Stimulated activated CD8-positive, alpha-beta memory T cell treated with anti-CD3 and anti-CD28 coated beads, Interleukin-2, amount 100 ng/mL, for 1 hour (primary cell): ENCODE measurements at places on chromosomes 3 and 15.

- no peak for DNase-seq
These were observed 114.7 kb upstream of the LRTM1 start for GRCh38 chr3:55042591-55042990.

DNA sequence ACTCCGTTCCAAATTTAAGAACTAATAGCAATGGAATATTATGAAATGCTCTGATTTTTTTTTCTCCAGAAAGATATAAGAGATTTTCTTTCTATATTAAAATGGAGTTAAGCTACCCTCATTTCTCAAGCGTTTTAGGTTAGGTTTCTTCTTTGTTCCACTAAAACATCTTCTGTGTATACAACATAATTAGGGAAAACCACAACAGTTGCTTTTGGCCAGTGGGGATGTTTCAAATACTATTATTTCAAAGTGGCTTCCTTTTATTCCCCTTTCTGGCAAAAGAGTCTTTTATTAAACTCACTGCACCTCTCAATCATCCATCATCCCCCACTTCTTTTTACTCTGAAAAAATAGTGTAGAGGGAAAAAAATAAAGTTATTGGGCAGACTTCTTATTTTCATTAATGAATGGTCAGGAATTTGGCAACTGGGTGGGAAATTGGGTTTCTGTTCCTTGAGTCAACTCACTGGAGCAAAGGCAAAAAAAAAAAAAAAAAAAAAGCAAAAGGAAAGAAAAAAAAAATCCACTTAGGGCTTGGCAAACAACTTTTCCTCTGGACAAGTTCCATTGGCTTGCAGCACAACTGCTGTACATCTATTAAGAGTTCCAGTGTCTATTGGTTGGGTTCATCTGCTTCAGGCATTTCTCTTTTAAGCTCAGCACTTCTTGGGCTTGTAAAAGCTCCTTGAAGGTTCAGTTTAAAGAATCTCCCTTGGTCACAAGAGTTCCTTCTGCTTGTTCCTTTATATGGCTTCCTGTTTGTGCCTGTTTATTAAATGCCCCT is 963.4 kb downstream of the ROBO1 start:
- DNase-seq = no peak

DNA sequence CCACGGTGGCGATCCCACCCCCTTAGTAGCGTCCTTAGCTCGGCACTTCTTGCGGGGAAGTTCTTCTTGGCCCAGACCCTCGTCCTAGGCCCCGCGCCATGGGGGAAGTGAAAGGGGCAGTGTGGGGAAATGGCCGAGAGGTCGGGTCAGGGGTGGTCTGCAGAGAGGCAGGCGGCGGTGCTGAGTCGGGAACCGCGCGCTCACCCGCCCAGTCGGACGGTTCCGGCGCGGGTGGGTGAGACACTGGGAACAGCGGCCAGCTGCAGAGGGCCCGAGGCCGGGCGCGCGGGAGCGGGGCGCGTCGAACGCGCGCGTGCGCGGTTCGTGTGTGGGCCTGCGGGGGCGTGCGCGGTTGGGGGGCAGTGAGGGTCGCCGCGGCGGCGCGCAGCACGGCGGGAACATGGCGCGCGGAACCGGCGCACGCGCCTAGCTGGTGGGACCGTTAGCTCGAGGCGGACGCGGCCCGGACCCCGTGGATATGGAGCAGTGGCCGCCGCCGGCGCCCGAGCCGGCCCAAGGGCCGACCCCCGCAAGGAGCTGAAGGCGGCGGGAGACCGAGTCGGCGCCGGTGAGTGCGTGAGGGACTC is 246.9 kb downstream of the GOLGA6L6 start:
- no peak for DNase-seq

DNA sequence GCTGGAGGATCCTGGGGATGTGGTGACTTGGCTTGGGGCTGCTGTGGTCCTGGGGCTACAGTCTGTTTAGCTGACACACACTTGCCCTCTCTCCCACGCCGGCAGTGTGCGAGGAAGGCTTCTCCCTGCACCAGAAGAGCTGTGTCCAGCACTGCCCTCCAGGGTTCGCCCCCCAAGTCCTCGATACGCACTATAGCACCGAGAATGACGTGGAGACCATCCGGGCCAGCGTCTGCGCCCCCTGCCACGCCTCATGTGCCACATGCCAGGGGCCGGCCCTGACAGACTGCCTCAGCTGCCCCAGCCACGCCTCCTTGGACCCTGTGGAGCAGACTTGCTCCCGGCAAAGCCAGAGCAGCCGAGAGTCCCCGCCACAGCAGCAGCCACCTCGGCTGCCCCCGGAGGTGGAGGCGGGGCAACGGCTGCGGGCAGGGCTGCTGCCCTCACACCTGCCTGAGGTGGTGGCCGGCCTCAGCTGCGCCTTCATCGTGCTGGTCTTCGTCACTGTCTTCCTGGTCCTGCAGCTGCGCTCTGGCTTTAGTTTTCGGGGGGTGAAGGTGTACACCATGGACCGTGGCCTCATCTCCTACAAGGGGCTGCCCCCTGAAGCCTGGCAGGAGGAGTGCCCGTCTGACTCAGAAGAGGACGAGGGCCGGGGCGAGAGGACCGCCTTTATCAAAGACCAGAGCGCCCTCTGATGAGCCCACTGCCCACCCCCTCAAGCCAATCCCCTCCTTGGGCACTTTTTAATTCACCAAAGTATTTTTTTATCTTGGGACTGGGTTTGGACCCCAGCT is 2.9 kb upstream of the FES start:
- DNase-seq = no peak

GRCh38 chr15:27885201-27885600 is 213.9 kb downstream of the OCA2 start:
- no peak for DNase-seq

DNA sequence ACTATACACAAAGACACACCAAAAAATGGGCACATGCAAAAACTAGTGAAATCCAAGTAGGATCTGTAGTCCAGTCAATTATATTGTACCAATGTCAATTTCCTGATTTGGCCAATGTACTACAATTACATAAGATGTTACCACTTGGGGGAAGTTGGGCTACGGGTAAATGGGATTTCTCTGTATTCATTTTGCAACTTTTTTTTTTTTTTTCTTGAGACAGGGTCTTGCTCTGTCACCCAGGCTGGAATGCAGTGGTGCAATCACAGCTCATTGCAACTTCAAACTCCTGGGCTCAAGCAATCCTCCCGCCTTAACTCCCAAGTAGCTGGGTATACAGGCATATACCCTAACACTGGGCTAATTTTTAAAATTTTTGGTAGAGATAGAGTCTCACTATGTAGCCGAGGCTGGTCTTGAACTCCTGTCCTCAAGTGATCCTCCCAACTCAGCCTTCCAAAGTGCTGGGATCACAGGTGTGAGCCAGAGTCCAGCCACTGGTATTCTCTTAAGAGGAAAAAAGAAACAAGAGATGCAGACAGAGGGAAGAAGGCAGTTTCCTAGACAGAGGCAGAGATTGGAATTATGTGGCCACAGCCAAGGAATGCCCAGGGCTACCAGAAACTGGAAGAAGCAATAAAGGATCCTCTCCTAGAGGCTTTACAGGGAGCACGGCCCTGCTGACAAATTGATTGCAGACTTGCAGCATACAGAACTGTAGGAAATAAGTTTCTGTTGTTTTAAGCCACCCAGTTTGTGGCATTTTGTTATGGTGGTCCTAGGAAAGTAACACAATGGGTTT is 33.3 kb downstream of the TFDP2 start:
- DNase-seq = no peak

DNA sequence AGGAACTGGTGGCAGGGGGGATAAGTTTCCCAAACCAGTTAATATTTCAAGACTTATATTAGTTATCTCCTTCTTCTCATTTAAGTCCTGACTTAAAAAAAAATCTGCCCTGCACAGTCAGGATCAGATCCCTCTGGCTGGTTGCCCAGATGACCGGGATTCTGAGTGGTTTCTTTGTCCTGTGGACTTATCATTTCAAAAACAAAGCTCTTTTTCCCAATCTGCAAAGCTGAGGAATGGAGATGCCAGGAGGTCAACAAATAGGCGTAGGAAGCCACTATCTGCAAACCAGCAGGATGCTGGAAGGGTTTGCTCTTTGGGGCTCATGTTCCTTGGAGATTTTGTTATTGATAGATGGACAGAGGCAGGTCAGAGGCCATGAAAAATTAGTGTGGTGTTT is 5.8 kb downstream of the C3orf20 start:
- DNase-seq = no peak

DNA sequence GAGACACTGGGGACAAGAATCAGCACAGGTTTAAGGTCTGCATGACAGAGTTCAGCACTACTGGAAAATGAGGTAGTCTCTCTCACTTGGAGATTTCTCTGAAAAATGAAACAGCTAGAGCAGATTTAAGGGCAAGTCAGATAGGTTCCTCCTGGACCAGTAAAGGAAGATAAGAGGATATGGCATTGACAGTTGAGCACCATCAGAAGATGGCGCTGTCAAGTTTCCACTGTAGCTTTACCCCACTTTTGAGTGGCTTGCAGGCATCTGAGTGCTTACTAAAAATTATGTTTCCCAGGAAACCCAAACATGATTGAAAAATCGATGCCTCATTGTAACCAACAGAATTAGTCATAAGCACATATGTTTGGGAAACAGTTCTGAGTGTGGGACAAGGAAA is 407.2 kb upstream of the UBE2E2 start:
- DNase-seq = no peak

GRCh38 chr15:69685512-69686452 is 233.2 kb downstream of the RPLP1 start:
- DNase-seq = no peak

DNA sequence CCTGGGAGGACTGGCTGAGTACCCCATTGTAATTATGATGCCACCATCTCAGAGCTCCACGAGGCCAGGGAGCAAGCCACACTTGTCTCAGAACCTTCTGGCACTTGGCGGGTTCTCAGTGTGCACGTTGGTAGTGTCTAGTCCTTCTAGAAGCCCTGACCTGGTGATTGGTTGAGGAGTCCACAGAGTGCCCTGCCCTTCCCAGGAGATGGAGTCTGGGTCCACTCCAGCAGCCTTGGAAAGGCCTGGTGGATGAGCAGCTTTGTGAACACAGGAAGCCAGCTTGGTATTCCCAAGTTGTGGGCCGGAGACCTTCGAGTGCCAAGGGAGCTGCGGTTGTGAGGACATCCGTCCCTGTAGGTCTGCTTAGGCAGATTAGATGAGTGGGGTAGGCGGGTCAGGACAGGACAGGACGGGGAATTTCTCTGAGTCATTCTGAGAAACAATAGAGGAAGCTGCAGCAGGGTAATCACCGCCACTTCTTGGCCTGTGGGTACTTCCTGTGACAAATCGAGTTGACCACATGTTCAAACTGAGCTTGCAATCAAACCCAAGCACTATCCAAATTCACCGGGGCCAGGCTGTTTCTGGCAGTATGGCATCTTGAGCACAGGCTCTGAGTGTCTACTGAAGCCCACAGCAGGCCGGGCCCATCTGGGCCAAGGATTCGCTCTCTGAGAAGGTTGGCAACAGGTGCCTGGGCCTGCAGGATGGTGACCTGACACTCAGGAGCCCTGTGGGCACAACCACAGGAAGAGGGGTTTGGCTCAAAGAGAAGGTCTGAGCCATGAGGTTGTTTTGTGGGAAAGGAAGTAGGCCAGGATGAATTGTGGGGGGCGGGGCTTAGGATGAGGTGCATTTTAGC is 71.5 kb upstream of the PLXNA1 start:
- DNase-seq = peak; percentile 47

- DNase-seq = no peak
These were observed 437.9 kb downstream of the CNTN4 start for GRCh38 chr3:2536575-2536974.

GRCh38 chr15:39287322-39288195 is 293.3 kb upstream of the THBS1 start:
- no peak for DNase-seq

- no peak for DNase-seq
These were observed 918.4 kb downstream of the NAALADL2 start for GRCh38 chr3:175777495-175777894.

DNA sequence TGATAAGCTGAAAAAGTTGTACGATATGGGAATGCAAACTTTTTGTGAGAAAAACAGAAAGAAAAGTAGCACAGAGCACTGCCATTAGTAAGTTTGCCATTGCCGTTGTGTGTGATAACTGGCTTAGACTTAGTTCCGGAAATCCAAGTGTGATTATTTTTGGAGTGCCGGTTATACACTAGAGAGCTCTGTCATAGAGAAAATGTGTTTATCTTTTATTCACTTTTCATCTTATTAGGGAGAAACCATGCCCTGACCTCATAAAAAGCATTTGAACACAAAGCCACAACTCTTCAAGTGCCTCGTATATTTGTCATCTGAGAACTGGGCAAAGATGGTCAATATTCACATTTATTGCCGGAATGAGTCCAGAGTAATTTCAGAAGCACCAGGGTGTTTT is 36.1 kb downstream of the CTDSPL start:
- DNase-seq = no peak

DNA sequence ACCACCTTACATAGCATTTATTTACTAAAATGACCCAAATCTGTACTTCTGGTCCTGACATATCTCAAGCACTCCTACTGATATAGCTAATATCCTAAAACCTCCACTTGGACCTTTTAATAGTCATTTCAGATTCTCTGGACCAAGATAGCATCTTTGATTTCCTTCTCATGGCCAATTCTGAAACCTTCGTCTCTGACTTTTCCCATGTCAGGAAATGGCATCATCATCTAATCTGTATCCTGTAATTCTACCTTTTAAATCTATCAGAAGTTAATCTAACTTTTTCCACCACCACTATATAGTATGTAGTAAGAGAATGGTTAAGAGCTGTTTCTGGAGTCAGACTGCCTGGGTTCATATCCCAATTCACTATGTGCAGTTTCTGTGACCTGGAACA is 16.2 kb downstream of the STX19 start:
- DNase-seq = no peak

DNA sequence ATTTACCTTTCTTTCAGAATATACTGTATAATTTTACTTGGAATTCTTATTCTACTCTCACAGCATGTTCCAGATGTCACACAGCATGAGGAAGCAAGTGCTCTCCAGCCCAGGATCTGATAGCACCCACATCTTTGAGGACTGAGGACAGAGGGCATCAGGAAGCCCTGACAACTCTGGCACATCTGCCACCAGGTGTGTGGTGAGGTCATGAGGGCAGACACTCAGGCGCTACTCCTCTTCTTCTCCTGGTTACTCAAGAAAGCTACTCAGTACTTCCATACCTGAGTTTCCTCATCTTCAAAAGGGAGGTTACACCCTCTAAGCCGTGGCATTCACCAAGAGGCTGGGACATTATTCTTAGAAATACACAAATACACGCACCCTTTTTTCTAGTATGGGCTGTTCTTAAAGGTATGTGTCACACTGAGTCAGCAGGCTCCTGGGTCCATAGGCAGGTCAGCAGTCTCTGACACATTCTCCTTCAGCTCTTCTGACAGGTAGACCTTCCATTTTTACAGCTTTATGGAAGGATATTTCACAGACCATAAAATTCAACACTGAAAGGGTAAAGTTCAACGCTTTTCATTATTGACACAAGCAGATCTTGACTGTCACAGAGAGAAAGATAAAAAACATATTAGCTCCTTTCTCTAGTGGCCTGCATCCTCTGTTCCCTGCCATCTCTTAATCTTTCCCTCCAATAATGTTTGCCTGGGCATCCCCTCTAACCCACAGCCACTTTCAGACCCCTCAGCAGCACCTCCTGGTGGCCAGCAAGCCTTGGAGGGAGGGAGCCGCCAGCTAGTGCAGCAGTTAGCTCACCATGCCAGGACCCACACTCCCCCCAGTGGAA is 103.2 kb upstream of the TJP1 start:
- no peak for DNase-seq
